ENCODE measurements at places on chromosomes 6 and 20. TPM values are rescaled to one million over a fixed set of nuclear protein-coding genes. Genes with fewer than 3 reads are reported as not detected.

Gene RIMS4
- 0.13 TPM for total RNA-seq

Gene NHLRC1
- 3.2 TPM for total RNA-seq

Gene ADGRG6
- 71.5 TPM for total RNA-seq

Gene AGER
- total RNA-seq: 0.78 TPM

Gene PLCB1
- total RNA-seq: 15.4 TPM

Gene SASH1
- 145 TPM for total RNA-seq

Gene ENPP4
- 1.6 TPM for total RNA-seq

Gene TREML2
- not detected for total RNA-seq

Gene BCAS4
- total RNA-seq: 5.5 TPM

Gene GFOD1
- total RNA-seq: 3.3 TPM

Gene E2F1
- 3.4 TPM for total RNA-seq

Gene CRISP2
- total RNA-seq: not detected

Gene MRPS18A
- total RNA-seq: 28.1 TPM

Gene GJA10
- total RNA-seq: not detected

Gene GJA1
- total RNA-seq: 737 TPM

Gene VTA1
- total RNA-seq: 77.0 TPM

Gene MMP24
- 1.4 TPM for total RNA-seq

Gene SLA2
- under 0.01 TPM for total RNA-seq

Gene PBOV1
- total RNA-seq: not detected

Gene BTBD9
- 21.5 TPM for total RNA-seq

Gene ATP5F1E
- 22.0 TPM for total RNA-seq

Gene SNX14
- total RNA-seq: 125 TPM

Gene FAM184A
- 1.8 TPM for total RNA-seq

Gene NRSN1
- total RNA-seq: not detected

Gene BFSP1
- 1.3 TPM for total RNA-seq

Gene PRDM13
- total RNA-seq: not detected

Gene MUC22
- not detected for total RNA-seq

Gene CPNE5
- 0.76 TPM for total RNA-seq

Data from articular chondrocyte of knee joint (primary cell).